Heart left ventricle (tissue), 16 donors: ENCODE measurements at places on chromosomes 2 and 18. TPM values are rescaled to one million over a fixed set of nuclear protein-coding genes. Genes with fewer than 3 reads are reported as not detected.

SGPP2 gene
- polyA plus RNA-seq = 1.6 TPM

CAPN14 gene
- 0.04 TPM for polyA plus RNA-seq

NOTO gene
- polyA plus RNA-seq = not detected

ICA1L gene
- 2.1 TPM for polyA plus RNA-seq

PJVK gene
- 1.1 TPM for polyA plus RNA-seq

SLC23A3 gene
- polyA plus RNA-seq = 0.17 TPM

TIMM21 gene
- 89.7 TPM for polyA plus RNA-seq

CRYBA2 gene
- polyA plus RNA-seq = not detected

GALNT13 gene
- polyA plus RNA-seq = 0.14 TPM

RTP5 gene
- not detected for polyA plus RNA-seq
